ENCODE measurements at places on chromosomes 7 and 10.
A peak's percentile ranks its signal among the peaks of the same experiment; 100 is the strongest.

GRCh38 chr7:130309986-130310385 lies 17.0 kb downstream of the CPA4 start:
- H3K4me3 ChIP-seq: no peak overlapping the region
- no peaks in the 10 kb centered on the region for H3K4me1 ChIP-seq
- no peaks in the 10 kb centered on the region for H3K27me3 ChIP-seq
- no peak for DNase-seq

- no peaks in the 10 kb centered on the region for H3K4me1 ChIP-seq
- H3K36me3 ChIP-seq: no peaks in the 10 kb centered on the region
- H3K4me3 ChIP-seq: no peak overlapping the region
- no peak for DNase-seq
- no peaks in the 10 kb centered on the region for H3K27me3 ChIP-seq
Measured at GRCh38 chr7:41046221-41046761, 656.6 kb downstream of the INHBA start.

- DNase-seq: no peak
- peaks cover 12% of the 10 kb centered on the region for H3K4me1 ChIP-seq
- no peaks in the 10 kb centered on the region for H3K36me3 ChIP-seq
- peaks cover 2% of the 10 kb centered on the region for H3K27me3 ChIP-seq
- no peak overlapping the region for H3K27ac ChIP-seq
- no peak overlapping the region for H3K4me3 ChIP-seq
Measured at GRCh38 chr10:60828489-60828852, 50.2 kb downstream of the CDK1 start.

- no peaks in the 10 kb centered on the region for H3K27me3 ChIP-seq
- H3K27ac ChIP-seq: no peak overlapping the region
- no peak overlapping the region for H3K4me3 ChIP-seq
- no peaks in the 10 kb centered on the region for H3K36me3 ChIP-seq
Measured at GRCh38 chr10:74156919-74157289, 5.9 kb downstream of the ADK start.

DNA sequence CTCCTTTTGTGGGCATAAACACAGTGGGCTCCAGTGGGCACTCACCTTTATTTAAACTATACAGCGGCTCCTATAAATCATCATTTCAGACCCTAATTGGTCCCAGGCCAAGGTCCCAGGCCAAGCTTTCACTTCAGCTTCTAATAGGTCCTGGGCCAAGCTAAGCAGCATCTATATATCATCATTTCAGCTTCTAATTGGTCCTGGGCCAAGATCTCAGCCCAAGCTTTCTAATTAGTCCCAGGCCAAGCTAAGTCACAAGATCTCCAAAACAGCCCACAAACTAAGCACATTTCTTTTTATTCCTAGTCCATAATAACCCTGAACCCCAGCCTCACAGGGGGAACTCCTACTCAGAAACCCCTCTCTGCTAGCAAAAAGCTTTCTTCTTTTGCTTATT lies 47.1 kb downstream of the ZNF680 start:
- no peaks in the 10 kb centered on the region for H3K4me1 ChIP-seq
- no peaks in the 10 kb centered on the region for H3K27me3 ChIP-seq
- no peak for DNase-seq
- H3K4me3 ChIP-seq: no peak overlapping the region
- H3K36me3 ChIP-seq: peaks cover 49% of the 10 kb centered on the region
- no peak overlapping the region for H3K27ac ChIP-seq

- DNase-seq: no peak
- H3K36me3 ChIP-seq: no peaks in the 10 kb centered on the region
Measured at GRCh38 chr10:132670546-132671227, 115.3 kb downstream of the NKX6-2 start.

GRCh38 chr7:38462819-38463218 lies 168.4 kb downstream of the AMPH start:
- no peak overlapping the region for H3K4me3 ChIP-seq
- peak overlapping the region; percentile 74 for H3K27ac ChIP-seq
- peaks cover 4% of the 10 kb centered on the region for H3K27me3 ChIP-seq

DNA sequence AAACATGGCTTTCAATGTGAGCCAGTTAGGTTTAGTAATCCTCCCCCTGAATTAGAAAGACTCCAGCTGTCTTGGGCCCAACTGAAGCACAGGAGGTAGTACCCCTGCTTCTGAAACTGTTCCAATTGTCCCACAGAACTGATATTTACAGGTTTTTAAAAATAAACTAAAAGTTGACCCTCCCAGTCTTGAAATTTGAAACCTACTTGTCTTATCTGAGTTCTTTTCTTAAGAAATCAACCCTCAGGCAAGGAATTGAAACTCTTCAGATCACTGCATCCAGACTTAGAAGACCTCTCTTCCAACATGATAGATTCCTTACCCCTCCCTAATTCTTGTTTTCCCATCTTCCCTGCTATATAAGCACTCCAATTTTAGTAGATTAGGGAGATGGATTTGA lies 13.3 kb upstream of the ARHGAP21 start:
- no peak for DNase-seq
- H3K36me3 ChIP-seq: no peaks in the 10 kb centered on the region
- H3K27me3 ChIP-seq: peaks cover 5% of the 10 kb centered on the region
- no peak overlapping the region for H3K27ac ChIP-seq
- no peaks in the 10 kb centered on the region for H3K4me1 ChIP-seq

GRCh38 chr7:65216469-65216868 lies 157.2 kb upstream of the ZNF92 start:
- no peak overlapping the region for H3K27ac ChIP-seq
- H3K4me1 ChIP-seq: peaks cover 4% of the 10 kb centered on the region
- no peaks in the 10 kb centered on the region for H3K27me3 ChIP-seq
- H3K4me3 ChIP-seq: no peak overlapping the region
- peak; percentile 62 for DNase-seq

- no peak overlapping the region for H3K4me3 ChIP-seq
- no peaks in the 10 kb centered on the region for H3K36me3 ChIP-seq
- H3K4me1 ChIP-seq: no peaks in the 10 kb centered on the region
- DNase-seq: no peak
- H3K27ac ChIP-seq: no peak overlapping the region
Measured at GRCh38 chr7:55065079-55065478, 46.3 kb downstream of the EGFR start.

GRCh38 chr7:74453322-74454011 lies at the start of gene GTF2IRD1:
TSS of gene GTF2IRD1 (plus strand) at chr7:74453906. CDS start at chr7:74508081, 54,175 bp downstream.
- no peaks in the 10 kb centered on the region for H3K36me3 ChIP-seq
- H3K4me1 ChIP-seq: peaks cover 25% of the 10 kb centered on the region
- peaks cover 14% of the 10 kb centered on the region for H3K27me3 ChIP-seq
- peak; percentile 53 for DNase-seq

GRCh38 chr10:125448596-125448995 lies 234.4 kb downstream of the TEX36 start:
- H3K27me3 ChIP-seq: no peaks in the 10 kb centered on the region
- no peak overlapping the region for H3K27ac ChIP-seq
- H3K4me3 ChIP-seq: no peak overlapping the region
- H3K36me3 ChIP-seq: no peaks in the 10 kb centered on the region
- H3K4me1 ChIP-seq: no peaks in the 10 kb centered on the region

- no peak for DNase-seq
- no peak overlapping the region for H3K4me3 ChIP-seq
- H3K27ac ChIP-seq: no peak overlapping the region
- H3K36me3 ChIP-seq: no peaks in the 10 kb centered on the region
- no peaks in the 10 kb centered on the region for H3K27me3 ChIP-seq
- no peaks in the 10 kb centered on the region for H3K4me1 ChIP-seq
Measured at GRCh38 chr10:75877877-75878276, 446.5 kb downstream of the LRMDA start.

DNA sequence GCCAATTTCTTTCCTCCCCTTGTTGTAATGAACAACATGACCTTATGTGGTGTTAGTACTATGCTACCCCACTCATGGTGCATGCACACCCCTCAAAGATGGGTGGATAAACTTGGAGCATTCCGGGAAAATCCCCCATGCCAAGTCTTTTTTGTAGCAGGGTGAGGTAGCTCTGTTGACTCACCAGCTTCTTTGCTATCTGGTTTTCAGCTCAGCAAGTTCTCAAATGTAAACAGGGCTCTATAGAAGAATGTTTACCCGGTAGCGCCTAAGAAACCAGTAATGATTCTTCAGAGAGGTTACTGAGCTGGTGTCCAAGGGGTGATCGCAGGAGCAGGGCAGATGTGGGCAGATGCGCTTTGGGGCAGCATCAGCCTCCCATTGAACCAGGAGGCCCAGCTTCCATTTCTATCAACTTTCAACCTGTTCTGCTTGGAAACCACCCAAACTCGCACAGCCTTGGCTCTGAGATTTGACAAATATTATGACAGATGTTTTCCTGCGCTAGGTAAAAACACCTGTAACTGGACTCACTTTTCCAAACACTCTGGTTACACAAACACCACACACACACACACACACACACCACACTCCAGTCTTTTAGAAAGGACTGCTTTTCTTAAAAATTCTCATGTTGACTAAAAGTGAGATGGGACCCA lies 87.8 kb downstream of the ZRANB1 start:
- H3K27ac ChIP-seq: no peak overlapping the region
- no peaks in the 10 kb centered on the region for H3K36me3 ChIP-seq
- H3K4me3 ChIP-seq: no peak overlapping the region
- H3K27me3 ChIP-seq: peaks cover 1% of the 10 kb centered on the region
- no peak for DNase-seq
- no peaks in the 10 kb centered on the region for H3K4me1 ChIP-seq

DNA sequence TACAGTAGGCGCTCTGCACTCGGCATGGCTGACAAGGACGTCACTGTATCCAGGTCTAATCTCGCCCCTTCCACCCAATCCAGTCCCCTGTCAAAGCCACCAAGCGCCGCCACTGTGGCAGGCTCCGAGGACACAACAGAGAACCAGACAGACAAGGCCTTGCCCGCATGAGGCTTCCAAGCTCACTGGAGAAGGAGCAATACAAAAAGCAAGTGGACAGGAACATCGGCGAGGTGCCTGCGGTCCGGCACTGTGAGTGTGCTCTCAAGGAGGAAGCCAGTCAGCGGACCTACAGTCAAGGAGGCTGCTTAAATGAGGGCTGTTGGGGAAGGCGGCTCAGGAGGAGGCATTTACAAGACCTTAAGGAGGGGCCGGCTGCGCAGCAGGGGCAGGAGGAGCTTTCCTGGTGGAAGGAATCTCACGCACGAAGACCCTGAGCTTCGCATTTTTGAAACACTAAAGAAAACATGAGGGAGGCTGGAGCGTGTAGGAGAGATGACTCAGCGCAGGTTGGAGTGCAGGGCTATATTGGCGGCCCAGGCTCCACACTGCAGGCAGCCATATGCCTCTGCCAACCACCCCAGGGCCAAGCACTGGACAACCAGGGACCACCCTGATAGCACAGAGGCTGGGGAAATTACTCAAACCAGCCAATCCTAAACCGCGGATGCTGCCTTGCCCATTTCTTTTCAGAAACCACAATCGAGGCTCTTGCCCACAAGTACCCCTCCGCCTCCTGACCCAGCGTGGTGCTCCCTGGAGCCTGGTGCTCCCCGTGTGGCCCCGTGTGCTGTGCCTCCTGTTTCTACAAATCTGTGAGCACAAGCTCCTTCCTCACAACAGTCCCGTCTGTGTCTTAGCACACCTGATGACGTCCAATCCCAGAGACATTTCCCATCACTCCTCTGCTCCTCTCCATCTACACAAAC lies 28.9 kb downstream of the GNA12 start:
- peaks cover 7% of the 10 kb centered on the region for H3K4me1 ChIP-seq
- no peak overlapping the region for H3K4me3 ChIP-seq
- DNase-seq: no peak
- H3K27me3 ChIP-seq: no peaks in the 10 kb centered on the region

GRCh38 chr10:119942973-119943372 lies 50.4 kb downstream of the SEC23IP start:
- no peak overlapping the region for H3K27ac ChIP-seq
- no peaks in the 10 kb centered on the region for H3K27me3 ChIP-seq
- H3K36me3 ChIP-seq: peaks cover 33% of the 10 kb centered on the region
- H3K4me3 ChIP-seq: no peak overlapping the region

- no peak overlapping the region for H3K4me3 ChIP-seq
- H3K36me3 ChIP-seq: no peaks in the 10 kb centered on the region
- H3K27ac ChIP-seq: no peak overlapping the region
- no peaks in the 10 kb centered on the region for H3K27me3 ChIP-seq
- no peak for DNase-seq
Measured at GRCh38 chr7:67406976-67407375, 410.3 kb downstream of the TYW1 start.

DNA sequence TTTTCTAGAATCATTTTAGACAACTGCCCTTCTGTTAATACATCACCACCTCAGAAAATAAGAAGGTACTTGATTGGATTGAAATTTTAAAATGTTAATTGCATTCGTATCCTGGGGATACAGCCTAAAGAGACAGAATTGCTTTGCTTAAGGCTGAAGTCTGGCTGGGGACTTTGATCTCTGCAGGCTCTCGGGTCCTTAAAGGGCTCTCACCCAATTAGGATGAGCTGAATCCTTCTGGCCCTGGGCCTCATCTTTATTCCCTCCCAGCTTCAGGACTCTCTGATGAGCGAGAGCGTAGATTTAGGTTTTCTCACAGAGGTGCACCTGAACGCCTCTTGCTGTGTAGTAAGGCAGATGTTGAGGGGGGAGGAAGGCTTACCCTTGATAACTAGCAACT lies 475.3 kb upstream of the C7orf33 start:
- no peak for DNase-seq
- H3K36me3 ChIP-seq: no peaks in the 10 kb centered on the region
- peaks cover 4% of the 10 kb centered on the region for H3K4me1 ChIP-seq
- H3K27ac ChIP-seq: no peak overlapping the region

DNA sequence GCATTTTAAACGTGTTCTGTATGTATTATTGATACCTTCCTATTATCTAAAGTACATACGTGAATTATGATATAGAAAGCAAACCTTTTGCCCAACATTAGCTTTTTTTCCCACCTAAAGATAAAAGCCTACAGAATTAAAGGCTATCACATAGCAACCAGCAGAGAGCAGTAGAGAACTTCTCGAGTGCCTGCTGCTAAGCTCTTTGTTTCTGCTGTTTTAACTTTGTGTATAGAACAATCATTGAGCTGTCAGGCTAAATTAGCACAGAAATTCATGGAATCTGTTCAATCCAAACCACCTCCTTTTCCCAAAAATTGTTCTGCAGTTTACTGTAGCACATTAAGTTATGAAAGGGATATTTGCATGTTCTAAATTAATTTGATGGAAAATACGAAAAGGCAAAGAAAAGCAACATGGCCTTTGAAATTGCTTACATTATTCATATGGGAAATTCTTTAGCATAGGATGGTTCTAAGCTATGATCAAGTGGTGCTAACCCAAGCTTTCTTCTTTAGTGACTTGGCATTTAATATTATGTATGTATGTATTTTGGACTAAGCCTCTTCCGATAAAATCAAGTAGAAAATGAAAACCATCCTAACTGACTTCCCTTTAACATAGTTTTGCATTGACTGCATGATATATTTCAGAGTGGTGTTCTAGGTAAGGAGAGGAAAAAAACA lies 1288.5 kb downstream of the GATA3 start:
- H3K27me3 ChIP-seq: peaks cover 5% of the 10 kb centered on the region
- no peaks in the 10 kb centered on the region for H3K36me3 ChIP-seq
- no peak overlapping the region for H3K4me3 ChIP-seq
- no peak for DNase-seq
- H3K27ac ChIP-seq: no peak overlapping the region

DNA sequence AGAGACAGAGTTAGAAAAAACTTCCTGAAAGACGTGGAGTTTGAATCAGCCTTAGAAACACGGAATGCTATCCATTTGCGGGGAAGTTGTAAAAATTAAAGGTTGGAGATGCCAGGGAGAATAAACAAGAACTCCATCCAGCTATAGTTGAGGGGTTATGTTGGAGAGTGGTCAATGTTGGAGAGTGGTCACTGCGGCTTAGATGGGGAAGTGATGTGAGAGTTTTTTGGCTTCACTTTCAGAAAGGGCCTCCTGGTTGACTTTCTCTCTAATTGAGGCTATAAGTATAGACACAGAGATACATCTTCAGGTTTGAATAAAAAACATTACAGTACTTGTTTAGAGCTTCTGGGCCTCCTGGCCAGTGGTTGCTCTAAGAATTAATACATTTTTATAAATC lies 675 bp downstream of the CC2D2B start:
- H3K27ac ChIP-seq: no peak overlapping the region
- no peaks in the 10 kb centered on the region for H3K36me3 ChIP-seq
- H3K4me3 ChIP-seq: peak overlapping the region; percentile 87
- DNase-seq: no peak

Measured in activated CD4-positive, alpha-beta memory T cell treated with anti-CD3 and anti-CD28 coated beads, Interleukin-2, amount 10 ng/mL, durations not matched to agents 7 days and 5 days (primary cell).